Stimulated activated CD8-positive, alpha-beta memory T cell treated with anti-CD3 and anti-CD28 coated beads, Interleukin-12 subunit alpha, Interleukin-12 subunit beta, amount 100 ng/mL, for 1 hour (primary cell): ENCODE measurements at places on chromosomes 3 and 15.
A peak's percentile ranks its signal among the peaks of the same experiment; 100 is the strongest.

- no peak for DNase-seq
Observed at GRCh38 chr3:128846486-128846891, 32.9 kb upstream of the ACAD9 start.

DNA sequence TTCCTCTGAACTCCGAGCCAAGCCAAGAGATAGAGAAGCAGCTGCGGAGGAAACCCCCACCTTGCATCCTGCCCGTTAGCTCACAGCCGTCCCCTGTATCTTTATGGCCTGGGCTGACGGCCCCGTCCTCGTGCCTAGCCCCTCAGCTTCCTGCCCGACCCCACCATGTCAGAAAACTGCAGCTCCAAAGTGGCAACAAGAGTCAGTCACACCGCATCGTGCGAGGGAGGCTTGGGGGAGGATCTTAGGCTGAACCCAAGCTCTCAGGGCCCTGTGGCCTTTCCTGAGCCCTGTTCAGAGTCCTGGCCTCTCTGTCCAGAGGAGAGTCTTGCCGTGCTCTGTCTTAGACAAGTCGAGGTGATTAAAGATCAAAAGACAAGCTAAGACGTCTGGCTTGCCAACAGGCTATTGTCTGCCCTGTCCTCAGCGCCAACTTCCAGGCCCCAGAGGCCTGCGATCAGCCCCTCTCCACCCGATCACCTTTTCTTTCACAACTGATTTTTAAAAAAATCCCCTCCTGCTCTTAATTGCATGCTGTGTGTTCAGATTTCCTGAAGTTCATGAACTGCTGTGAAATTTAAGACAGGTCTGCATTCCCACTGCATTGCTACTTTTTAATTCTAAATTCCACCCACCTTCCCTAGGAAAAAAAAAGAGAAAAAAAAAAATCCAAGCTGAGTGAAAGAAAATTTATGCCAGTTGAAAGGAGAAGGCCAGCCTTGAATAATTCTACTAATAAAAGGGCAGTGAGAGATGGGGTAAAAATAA, 89.7 kb upstream of the WNT5A start:
- no peak for DNase-seq

DNA sequence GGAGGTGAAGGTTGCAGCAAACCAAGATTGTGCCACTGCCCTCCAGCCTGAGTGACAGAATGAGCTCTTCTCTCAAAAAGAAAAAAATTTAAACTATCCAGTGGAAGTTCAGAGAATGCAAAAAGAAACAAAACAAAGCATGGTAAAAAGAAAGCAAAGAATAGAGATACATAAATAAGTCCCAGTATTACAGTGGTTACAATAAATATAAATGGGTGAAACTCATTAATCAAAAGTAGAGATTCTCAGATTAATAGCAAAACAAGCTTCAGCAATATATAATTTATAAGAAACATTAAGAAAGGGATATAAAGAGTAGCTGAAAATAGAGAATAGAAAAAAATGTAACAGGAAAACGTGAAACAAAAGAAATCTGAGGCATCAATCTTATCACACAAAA, 23.6 kb upstream of the GHSR start:
- no peak for DNase-seq

- DNase-seq = no peak
Observed at GRCh38 chr3:71453822-71454511, 129.6 kb downstream of the FOXP1 start.

DNA sequence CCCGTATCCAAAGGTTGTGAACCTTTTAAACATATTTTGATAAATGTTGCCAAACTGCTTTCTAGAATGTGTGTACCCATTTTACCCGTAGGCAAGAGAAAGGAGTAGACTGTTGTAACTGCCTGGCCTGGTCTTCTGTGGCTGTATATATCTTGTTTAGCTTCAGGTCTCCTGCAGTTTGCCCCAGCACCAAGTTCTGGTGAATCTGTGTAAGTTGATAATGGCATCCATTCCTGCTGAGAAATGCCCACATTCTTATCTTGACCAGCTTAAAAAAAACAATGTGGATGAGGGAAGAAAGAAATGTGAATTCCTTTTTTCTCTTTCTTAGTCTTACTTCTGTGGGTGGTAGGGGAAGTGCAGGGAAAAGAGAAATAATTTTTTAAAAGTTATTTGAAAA, 53.3 kb upstream of the TLE3 start:
- no peak for DNase-seq

DNA sequence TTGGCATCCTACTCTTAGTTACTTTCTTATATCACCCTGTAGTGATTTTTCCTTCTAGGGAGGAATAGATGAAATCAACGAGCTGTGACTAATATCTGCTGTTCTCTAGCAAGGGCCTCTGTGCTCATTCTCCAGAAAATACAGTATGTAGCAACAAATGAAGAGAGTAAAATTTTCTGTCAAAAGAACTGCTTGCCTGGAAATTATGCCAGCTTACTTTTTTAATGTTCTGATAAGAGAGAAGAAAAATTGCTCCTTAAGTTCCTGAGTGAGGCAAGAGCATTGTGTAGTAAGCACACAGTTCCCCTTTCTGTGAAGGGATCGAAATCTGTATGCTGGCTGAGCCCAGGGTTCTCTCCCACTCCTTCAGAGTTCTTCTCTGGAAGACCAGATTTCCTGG, 51.4 kb upstream of the GK5 start:
- DNase-seq = no peak

GRCh38 chr3:195065864-195066185, 205.1 kb downstream of the XXYLT1 start:
- no peak for DNase-seq

GRCh38 chr3:12932347-12932746, 91.0 kb upstream of the RPL32 start:
- DNase-seq = no peak

DNA sequence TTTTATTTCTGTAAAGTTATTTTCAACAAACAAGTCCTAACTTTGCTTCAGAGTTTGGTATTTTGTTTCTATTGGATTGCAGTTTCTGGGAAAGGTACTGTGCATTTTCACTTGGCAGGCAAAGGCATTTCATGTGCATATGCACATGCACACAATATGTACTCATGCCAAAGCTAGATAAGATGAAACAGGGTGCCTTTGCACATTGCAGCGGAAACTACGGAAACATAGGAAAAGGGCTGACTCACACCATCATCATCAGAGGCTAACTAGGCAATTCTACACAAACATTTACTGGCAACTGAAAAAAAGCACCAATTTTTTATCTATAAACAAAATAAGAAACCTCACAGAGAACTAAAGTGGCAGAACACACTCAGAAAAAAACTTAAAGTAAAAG, 550.6 kb upstream of the NECTIN3 start:
- DNase-seq = no peak

DNA sequence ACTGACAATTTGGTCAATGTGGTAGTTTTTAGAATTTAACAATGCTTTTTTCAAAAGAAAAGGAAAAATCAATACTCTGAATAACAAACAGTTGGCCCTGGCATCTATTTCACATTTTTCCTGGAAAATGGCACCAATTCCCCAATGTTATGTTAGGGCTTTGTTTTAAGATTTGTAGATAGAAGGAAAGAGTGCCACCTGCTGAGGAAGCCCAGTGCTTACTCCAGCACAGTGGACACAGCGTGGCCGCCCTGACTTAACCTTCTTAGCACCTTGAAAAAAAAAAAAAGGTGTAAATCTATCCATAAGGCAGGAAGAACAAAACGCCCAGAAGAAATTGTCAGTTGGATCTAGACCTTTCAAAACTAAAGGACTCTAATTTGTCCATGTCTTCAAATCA, 110.7 kb upstream of the CNTN4 start:
- DNase-seq = no peak

DNA sequence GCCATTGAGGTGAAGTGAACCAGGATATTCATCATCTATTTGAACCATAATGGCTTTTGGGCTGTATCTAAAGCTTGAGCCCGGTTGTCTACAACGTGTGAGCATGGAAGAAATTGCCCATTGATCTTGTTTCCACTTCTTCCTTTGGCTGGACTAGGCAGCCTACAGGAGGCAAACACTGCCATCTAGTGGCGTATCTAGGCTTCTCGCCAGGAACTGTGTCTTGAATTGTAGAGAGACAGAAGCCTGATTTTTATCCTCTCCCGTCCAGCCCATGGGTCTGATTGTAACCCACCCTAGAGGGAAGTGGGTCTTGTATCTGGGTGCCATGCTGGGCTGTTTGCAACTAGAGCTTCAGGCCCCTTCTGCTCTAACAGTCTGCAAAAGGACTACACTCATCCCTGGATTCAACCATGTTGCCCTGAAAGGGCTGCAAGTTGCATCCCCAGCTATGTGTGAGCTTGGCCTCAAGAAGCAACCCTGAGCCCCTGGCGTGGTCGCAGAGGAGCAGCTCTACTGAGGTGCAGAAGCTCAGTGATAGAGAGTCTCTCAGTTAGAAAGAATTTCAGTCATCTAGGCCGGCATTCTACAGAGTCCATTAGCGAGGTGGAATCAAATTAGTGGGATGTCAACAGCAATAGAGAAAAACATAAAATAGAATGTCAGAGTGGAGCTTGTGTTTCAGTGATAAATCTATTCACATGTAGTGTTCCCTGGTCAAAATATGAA, 170.2 kb upstream of the UMPS start:
- peak; percentile 32 for DNase-seq

GRCh38 chr3:39809181-39809994, at the start of gene MYRIP:
TSS of gene MYRIP (plus strand) at chr3:39809609. CDS start at chr3:39900817, 91,208 bp downstream.
- DNase-seq = no peak

DNA sequence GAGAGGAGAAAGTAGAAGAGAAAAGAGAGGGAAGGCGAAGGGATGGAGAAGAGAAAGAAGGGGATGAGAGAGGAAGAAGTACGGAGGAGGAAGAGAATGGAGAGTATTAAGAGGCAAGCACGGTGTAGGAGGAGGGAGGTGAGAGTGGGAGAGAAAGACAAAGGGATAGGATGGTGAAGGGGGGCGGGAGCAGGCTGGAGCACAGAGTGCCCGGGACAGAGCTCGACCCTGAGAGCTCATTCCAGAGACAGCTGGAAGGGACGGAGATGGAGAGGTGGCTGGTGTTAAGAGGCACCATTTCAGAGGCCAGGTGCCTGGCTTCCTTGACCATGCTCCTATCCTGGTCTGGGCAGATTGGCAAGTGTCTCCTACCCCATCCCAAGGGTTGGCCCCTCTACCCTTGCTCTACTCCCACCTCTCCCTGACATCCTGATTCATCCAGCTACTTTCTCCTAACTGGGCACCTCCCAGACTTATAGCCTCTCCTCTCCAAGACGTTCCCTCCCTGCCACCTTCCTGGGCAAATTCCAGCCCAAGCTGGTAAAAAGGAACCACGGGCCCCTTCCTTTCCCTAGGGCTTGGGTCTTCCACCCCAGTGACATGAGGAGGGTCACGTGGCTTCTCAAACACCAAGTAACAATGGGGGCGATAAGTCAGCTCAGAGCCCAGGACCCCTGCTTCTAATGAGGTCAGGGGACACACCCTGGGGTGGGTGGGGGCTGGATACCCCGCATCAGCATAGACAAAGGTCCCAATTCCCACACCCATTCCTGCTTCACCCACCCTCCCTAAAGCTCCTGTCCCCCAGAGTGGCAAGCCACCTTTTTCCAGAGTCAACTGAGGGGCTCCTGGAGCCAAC, 1.1 kb downstream of the CLCN2 start:
- DNase-seq = no peak

DNA sequence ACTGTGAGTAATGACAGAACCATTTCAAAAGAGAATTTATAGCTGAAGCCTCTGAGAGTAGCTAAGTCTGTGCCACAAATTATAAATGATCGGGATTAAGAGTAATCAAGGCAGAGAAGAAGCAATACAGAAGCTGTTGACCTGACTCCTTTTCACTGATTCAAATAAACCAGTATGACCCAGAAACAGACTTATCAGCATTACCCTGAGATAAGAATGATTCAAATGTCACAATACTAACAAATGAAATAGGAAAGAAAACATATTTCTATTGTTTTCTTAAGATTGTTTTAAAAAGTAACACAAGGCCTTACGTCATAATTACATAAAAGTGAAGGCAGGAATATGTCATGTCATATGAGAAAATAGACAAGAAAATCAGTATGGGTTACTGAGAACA, 1534.6 kb downstream of the SI start:
- DNase-seq = no peak

DNA sequence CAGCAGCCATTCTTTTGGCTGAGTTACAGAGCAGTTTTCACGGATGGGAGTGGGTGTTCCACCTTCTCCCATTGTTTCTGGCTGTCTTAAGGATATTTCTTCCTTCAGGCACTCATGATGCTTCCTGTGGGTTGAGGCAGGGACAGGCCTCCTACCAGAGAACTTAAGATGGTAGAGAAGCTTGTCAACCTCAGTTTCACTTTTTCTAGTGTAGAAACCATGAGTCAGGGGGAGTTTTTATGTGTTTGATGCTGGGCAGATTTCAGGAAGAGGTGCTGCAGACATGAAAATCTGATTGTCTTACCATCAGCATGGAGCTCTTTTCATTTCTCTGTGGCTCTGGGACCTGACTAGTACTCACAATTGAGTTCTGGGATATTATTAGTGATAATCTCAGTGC, 48.7 kb upstream of the VEPH1 start:
- no peak for DNase-seq

GRCh38 chr3:127448161-127448561, 142.4 kb downstream of the TPRA1 start:
- DNase-seq = no peak

- DNase-seq = peak; percentile 10
Observed at GRCh38 chr15:48190932-48191573, 412 bp upstream of the CTXN2 start.

GRCh38 chr3:87260270-87260669, 16.1 kb downstream of the POU1F1 start:
- DNase-seq = no peak

DNA sequence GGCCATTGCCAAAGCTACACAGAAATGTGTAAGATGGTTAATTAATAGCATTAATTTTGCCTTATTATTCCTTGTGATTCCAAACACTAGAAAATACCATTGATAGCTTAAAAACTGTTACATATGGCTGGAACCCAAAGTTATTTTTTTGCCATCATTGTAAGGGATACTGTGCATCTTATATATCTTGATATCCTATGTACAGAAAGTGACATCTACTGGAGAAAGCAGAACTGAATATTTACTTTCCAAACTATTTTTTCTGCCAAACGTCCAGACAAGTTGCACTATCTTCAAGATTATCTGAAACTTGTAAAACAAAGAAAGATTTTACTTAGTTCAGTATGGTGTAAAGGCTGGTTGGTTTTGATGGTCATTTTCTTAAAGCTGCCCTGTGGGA, 33.3 kb upstream of the MEIS2 start:
- no peak for DNase-seq

DNA sequence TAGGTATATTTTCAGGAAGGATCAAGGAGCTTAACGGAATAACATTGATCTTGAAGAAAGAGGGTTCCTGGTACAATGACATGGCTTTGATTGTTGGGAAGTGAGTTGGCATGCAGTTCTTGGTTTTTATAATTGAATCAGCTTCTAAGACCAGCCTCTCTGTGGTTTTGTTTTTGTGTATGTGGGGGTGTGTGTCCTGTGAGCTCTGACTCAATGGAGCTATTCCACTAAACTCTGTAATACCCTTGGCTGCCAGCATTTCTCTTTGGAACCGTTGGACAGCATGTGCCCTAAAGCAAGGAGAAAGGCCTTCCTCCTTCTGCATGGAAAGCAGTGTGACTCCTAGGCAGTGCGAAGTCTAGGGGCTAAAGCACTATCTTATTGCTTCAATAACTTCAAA, 124.8 kb downstream of the EDEM1 start:
- no peak for DNase-seq
